ENCODE measurements at places on chromosomes 7 and 10.

DNA sequence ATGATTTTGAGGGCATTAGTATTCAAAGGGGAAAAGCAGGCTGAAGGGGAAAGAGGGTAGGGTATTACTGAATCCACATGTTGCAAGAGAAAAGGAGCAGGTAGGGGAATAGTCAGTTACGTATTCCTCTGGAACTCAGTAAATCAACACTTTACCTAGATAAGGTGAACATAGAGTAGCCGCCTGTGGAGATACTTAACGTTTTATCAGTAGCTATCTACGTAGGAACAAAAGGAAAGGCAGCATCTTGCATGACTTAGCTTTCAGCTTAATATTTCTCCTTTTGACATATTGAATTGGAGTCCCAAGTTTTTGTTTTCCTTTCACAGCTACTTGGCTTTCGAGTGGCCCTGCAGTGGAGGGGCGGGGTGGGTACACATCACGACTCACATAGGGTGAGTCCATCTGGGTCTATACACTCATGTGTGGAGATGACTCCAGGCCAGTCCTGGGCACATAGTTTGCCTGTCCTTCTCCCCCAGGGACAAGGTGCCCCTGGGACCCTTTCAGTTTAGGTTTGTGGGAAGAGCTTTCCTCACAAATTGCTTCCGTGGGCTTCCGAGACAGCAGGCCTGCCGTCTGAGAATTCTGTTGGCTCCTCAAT is 48.1 kb downstream of the CCNY start:
- H3K4me1 ChIP-seq: peaks cover 58% of the 10 kb centered on the region
- H3K27ac ChIP-seq: no peak overlapping the region
- no peak for DNase-seq
- H3K4me3 ChIP-seq: no peak overlapping the region

- no peaks in the 10 kb centered on the region for H3K4me1 ChIP-seq
- no peak for DNase-seq
- H3K27ac ChIP-seq: no peak overlapping the region
- peaks cover 26% of the 10 kb centered on the region for H3K36me3 ChIP-seq
- no peaks in the 10 kb centered on the region for H3K27me3 ChIP-seq
- no peak overlapping the region for H3K4me3 ChIP-seq
Observed at GRCh38 chr7:38743899-38744298, 112.7 kb upstream of the AMPH start.

GRCh38 chr10:88923520-88923919 is 29.1 kb downstream of the ACTA2 start:
- no peak overlapping the region for H3K4me3 ChIP-seq
- no peaks in the 10 kb centered on the region for H3K27me3 ChIP-seq
- no peak overlapping the region for H3K27ac ChIP-seq
- DNase-seq: no peak
- no peaks in the 10 kb centered on the region for H3K4me1 ChIP-seq
- peaks cover 35% of the 10 kb centered on the region for H3K36me3 ChIP-seq

GRCh38 chr7:69885431-69885830 is 287.2 kb downstream of the AUTS2 start:
- DNase-seq: no peak
- no peaks in the 10 kb centered on the region for H3K4me1 ChIP-seq
- no peak overlapping the region for H3K4me3 ChIP-seq
- no peaks in the 10 kb centered on the region for H3K36me3 ChIP-seq
- H3K27me3 ChIP-seq: no peaks in the 10 kb centered on the region

DNA sequence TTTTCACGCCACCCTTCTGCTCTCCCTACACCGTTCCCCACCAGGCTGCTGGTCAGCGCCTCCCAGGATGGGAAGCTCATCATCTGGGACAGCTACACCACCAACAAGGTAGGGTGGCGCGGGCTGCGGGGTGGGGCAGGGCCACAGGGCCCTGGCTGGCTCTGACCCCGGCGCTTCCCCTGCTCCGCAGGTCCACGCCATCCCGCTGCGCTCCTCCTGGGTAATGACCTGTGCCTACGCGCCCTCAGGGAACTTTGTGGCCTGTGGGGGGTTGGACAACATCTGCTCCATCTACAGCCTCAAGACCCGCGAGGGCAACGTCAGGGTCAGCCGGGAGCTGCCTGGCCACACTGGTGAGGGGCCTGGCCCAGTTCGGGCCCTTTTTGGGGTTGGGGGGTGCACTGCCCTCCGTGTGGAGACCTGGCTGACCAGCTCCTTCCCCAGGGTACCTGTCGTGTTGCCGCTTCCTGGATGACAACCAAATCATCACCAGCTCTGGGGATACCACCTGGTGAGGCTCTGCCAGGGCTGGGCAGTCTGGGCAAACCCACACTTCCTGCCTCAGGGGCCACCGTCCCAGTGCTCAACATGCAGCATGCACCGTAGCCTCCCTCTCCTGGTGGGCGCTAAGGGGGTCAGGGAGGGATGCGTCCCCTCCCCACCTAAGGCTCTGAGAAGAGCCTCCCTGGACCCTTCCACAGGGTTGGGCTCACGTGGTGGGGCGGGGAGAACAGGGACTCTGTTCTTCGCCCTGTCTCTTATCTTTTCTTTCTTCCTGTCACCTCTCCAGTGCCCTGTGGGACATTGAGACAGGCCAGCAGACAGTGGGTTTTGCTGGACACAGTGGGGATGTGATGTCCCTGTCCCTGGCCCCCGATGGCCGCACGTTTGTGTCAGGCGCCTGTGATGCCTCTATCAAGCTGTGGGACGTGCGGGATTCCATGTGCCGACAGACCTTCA is 4.0 kb downstream of the GNB2 start:
- H3K27me3 ChIP-seq: no peaks in the 10 kb centered on the region
- DNase-seq: no peak
- H3K27ac ChIP-seq: peak overlapping the region; percentile 86
- H3K4me1 ChIP-seq: peaks cover 31% of the 10 kb centered on the region

DNA sequence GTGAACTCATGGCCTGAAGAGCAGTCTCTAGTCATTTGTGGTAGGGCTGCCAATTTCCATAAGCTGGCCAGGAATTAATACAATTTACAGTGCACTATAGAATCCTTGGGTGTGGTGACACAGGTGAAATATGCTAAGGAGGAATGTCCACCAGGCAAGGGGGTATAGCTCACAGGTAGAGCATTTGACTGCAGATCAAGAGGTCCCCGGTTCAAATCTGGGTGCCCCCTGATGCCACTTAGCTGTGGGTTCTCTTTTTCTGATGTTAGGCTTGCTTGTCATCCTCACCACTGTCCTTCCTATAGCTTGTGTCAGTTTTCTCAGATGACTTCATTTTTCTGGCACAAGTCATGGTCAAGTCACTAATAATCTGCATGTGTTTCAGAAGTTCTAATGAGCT is 108.7 kb downstream of the ZNF467 start:
- H3K4me1 ChIP-seq: peaks cover 2% of the 10 kb centered on the region
- no peak overlapping the region for H3K27ac ChIP-seq
- H3K27me3 ChIP-seq: peaks cover 65% of the 10 kb centered on the region
- H3K4me3 ChIP-seq: no peak overlapping the region
- no peaks in the 10 kb centered on the region for H3K36me3 ChIP-seq
